Stimulated activated naive CD4-positive, alpha-beta T cell (primary cell): ENCODE measurements at places on chromosomes 7 and 10.

DNA sequence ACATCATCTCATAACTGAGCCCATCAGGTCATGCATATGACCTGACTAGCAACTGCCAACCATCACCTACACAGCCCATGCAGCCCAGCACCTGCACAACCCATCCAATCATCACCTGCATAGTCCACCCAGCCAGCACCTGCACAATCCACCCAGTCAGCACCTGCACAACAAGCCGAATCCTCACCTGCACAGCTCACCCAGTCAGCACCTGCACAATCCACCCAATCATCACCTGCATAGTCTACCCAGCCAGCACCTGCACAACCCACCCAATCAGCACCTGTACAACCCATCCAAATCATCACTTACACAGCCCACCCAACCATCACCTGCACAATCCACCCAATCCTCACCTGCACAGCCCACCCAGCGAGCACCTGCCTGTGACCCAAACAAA lies 33.4 kb upstream of the WDFY4 start:
- DNase-seq: no peak

DNA sequence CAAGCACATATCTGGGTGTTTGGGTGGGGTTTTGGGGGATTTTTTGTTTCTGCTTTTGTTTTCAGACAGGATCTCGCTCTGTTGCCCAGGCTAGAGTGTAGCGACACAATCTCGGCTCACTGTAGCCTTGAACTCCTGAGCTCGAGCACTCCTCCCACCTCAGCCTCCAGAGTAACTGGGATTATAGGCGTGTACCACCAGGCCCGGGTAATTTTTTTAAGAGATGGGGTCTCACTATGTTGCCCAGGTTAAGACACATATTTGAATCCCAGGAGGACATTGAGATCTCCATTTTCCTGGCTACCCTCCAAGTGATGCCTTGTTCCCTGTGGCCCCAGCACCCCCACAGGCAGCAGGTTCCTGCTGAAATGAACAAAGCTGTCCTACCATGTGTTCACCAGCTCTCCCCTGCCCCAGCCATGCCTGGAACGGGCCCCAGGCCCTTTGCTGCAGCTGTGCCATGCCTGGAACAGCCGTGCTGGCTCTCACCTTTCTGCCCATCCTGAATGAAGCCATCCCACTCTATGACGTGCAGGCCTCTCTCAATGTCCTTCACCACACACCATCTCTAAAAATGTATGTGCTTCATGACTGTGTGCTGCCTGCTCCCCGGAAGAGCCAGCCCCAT lies 55.0 kb upstream of the DNAAF5 start:
- DNase-seq: no peak

GRCh38 chr10:102753718-102754117 lies 10.0 kb downstream of the WBP1L start:
- DNase-seq: no peak

DNA sequence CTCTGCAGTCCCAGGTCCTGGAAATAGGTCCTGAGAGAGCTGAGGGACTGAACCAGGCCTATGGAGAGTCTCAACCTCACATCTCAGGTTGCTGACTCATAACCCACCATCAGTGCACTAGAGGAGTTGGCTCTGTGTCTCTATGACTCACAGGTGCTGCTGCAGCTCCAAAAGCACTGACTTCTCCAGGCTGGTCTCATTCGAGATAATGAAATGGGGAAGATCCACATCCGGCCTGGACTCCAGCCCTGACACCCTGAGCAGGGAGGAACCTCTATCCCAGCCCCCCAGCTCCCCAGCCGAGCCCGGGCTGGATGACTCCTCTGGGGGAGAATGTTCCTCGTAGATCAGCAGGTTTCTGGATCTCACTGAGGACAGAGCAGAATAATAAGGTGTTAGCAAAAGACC lies 35.5 kb upstream of the DGKI start:
- DNase-seq: no peak

DNA sequence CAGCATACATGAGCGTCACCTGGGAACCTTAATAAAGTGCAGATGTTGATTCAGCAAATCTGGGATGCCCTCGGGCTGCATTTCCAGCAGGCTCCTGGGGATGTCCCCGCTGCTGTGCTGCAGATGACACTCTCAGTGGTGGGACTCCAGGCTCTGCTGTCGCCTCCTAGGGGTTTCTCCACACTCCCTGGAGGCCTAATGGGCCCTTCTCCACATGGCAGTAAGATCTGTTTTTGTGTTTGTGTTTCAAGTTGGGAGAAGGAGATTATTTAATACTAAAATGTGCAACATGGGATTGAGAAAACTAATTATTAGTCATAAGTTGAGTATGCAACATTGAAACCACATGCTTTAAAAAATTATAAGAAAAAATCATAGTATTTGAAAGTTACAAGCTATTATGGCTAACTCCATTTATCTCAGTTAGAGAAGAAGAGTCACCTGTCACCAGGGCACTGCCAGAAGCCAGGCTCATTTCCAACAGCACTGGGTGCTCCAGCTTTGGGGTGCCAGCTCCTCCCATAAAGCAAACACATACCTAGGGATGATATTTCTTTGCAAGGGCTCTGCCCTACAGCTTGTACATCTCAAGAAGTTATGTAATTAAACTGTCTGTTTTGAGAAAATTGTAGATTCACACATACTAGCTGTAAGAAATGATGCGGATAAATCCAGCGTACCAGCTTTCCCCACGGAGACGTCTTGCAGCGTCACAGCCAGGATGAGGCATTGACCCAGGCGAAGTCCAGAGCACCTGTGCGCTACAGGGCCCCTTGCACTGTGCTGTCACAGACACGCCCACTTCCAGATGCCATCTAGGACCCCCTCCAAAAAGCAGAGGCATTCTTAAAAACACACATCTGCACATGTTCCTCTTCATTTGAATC lies 106.4 kb downstream of the EGFR start:
- no peak for DNase-seq

GRCh38 chr10:12838995-12839927 lies 162.3 kb downstream of the CCDC3 start:
- no peak for DNase-seq

DNA sequence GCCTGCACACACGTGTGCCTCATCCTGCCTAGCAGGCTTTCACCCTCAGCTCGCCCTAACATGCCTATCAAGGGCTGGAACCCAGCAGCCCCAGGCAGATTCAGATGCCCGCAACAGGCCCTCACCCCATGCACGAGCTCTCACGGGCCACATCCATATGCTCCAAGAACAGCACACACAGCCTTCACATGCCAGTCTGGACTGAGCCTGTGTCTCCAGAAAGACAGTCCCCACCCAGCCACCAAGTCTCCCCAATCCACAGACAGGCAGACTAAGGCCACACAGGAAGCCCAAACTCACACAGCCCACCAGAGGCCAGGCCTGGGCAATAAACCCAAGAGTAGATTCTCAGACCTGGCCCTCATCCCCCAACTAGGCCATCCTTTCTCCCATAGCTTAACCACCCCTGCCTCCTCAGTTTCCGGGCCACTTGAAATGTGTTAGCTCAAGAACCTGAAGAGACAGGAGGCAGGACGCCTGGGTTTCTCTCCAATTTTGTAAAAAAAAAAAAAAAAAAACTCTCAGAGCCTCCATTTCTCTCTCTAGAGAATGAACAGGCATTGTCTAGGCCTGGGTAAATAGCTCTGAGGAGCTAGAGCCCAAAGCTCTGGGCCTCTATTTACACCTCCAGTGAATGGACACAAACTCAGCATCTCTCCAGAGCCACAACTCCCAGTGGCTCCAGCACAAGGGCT lies 6.8 kb downstream of the LDB1 start:
- DNase-seq: peak; percentile 17

- DNase-seq: no peak
These were observed 5.0 kb upstream of the NFE2L3 start for GRCh38 chr7:26147030-26147429.

DNA sequence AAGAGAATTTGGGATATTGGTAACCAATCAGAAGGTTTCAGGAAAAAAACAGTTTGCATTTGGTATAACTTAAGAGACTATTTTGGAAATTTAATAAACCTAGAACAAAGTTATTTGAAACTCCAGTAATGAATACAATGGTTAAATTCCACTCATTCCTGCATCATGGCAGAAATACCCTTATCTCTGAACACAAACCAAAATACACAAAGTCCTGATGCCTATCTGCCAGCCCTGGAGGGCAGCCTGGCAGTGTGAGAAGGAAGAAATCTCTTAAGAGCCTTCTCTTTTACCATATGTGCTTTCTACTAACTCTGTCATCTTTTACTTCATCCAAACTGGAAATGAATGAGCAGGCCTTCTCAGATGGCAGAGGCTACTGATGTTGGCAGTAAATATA lies 147.1 kb upstream of the LYZL1 start:
- no peak for DNase-seq

DNA sequence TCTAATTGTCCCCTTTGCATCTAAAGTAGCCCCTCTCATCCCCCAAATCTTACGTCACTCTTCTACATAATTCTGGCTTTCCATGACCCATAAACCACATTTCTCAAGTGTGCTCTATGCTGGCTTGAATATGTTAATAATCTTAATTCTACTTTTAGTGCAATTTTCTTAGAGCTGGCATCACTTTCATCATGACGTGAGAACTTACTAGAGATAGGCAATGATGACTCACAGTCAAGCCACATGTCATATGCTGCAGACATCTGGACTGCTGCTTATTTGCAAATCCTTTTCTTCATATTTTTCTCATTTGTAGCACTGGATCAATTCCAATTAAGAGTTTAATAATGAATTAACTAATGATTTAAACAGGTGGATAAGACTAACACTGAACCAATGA lies 260.7 kb upstream of the PRKCQ start:
- no peak for DNase-seq

- DNase-seq: no peak
These were observed 1.9 kb upstream of the SFRP4 start for GRCh38 chr7:37918526-37918925.

DNA sequence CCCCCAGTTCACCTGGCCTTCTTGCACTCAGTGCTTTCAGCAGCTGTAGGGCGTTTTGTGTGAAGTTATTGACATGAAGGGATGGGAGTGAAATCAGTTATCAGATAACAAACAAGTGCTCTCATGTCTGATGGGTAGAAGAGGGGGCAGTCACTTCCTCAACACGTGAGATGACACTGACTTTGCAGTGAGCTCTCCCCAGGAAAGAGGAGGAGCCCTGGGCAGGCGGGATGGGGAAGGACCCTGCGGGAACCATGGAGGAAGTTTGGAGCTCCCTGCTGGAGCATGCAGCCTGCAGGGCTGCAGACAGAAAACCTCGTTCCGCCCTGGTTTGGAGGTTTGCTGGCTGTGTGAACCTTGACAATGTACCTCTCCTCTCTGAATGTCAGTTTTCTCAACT lies 38.7 kb downstream of the GPR26 start:
- no peak for DNase-seq

- DNase-seq: no peak
These were observed 1219.8 kb downstream of the GATA3 start for GRCh38 chr10:9274206-9274755.

GRCh38 chr7:143042159-143042789 lies 9.9 kb upstream of the OR6V1 start:
- DNase-seq: no peak

GRCh38 chr7:135275971-135276580 lies 42.4 kb downstream of the STRA8 start:
- no peak for DNase-seq

- no peak for DNase-seq
These were observed 108.0 kb downstream of the MAD1L1 start for GRCh38 chr7:2124604-2125345.

GRCh38 chr10:27601503-27601902 lies 97.4 kb downstream of the RAB18 start:
- DNase-seq: no peak

GRCh38 chr7:144656965-144657517 lies 178.8 kb downstream of the TPK1 start:
- DNase-seq: no peak

GRCh38 chr10:59885430-59886134 lies 20.8 kb downstream of the CCDC6 start:
- DNase-seq: no peak

DNA sequence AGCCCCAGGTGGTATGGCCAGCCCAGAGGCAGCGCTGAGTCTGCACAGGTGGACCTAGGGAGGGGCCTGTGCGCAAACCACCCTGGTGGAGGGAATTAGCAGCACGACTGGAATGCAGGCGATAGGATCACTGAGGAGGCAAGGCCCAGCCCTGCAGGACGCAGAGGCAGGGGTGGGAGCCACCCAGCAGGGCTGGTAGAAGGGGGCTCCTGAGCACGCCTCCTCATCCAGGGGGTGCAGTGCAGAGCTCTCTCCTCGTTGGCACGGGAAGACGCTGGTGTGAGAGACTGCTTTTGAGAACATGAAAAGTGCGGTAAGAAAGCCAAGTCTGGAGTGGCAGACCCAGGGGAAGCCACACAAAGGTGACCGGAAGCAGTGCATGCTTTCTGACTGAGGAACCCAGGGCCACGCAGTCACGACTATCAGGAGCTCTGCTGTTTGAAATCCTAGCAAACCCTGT lies 6.0 kb downstream of the FXYD4 start:
- DNase-seq: no peak

DNA sequence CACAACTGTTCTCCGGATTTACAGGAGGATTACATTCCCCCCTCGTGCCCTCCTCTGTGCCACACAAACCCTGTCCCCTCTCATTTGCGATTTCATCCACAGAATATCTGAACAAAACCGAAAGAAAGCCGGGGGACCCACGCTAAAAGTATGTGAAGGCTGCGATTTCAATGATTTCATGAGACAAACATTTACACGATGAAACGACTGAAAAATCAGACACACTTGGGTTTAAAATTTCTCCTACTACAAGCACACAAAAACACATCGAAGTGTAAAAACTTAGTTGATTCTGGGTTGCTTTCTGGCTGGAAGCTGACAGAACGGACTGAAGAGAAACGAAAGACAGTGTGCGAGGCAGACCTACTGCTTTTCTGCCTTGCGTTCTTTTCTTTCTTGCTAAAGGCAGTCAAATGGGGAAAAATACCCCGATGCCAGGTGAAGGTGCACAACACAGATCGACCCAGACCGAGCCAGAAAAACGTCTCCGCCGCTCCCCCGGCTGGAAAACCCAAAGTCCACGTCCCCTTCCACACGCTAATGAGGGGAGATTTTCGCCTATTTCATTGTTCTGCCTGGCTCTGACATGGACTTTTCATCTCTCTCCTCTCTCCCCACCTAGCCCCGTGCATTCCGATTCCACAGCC lies 1.2 kb downstream of the HIPK2 start:
- DNase-seq: peak; percentile 57

DNA sequence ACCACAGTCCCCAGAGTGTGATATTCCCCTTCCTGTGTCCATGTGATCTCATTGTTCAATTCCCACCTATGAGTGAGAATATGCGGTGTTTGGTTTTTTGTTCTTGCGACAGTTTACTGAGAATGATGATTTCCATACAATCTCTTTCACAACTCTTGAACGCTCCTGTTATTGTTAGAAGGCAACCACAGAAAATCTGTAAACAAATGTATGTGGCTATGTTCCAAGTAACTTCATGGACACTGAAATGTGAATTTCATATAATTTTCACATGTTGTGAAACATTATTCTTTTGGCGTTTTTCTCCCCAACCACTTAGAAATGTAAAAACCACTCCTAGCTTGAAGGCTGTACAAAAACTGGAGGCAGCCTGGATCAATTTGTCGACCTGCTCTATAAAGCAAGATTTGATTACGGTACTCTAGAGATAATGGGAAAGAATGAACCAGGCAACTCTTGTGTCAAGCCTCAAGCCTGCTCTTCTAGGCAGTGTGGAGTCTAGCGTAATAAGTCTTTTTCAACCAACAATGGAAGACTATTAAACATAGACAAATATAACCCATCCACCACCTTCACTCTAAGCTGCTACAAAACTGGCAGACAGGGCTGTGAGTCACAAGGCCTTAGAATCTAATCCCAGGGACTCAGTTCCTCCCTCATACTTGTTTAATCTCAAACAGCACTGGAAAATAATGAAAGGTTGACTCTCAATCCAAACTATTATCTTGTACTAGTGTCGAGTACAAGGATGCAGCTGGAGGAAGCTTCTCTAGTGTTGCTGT lies 22.7 kb downstream of the ARL3 start:
- DNase-seq: no peak

- no peak for DNase-seq
These were observed 40.6 kb downstream of the MICALL2 start for GRCh38 chr7:1418505-1419309.
